ENCODE measurements at places on chromosomes 5 and 9.
A peak's percentile ranks its signal among the peaks of the same experiment; 100 is the strongest.

DNA sequence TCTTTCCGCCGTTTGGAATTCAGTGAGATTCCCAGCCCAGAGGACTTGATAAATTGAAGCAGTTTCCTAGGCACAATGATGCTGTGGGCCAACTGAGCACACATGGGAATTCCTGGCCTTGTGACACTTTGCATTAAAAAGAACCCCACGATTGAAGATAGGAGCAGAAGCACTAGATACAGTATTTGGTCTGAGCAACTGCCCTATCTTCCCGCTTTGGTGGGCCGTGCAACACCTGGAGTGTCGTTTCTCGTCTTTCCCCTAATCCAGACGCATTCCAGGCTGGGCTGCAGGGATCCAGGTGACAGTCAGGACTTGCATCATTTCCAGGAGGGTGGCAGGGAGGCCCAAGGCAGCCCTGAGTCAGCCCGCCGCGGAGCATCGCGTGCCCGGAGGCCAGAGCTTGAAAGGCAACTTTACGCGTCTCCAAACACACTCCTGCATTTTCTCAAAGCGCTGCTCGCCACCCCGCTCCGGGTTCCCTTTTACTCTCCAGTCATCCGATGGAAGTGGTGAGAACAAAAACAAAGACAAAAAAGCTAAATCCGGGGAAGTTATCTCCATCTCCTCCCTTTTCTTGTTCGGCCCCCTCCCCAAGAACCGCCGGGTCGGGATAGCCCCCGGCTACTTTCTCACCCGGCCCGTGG is 753 bp upstream of the STC2 start:
- DNase-seq: peak; percentile 4

DNA sequence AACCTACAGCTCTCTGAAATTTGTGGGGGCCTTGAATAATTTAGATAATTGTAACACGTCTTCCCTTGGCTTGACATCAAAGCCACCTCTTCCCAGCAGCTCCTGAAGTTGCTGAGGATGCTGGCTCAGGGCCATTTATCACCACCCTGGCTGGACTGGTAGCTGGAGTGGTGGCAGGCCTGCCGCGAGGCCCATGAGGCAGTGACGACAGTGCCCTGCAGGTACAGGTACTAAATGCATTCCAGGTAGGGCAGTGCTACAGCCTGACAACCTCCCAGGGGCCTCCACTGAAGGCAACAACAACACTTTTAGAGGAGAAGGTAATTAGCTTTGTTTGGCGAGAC is 270.2 kb upstream of the KLF4 start:
- peak; percentile 48 for DNase-seq

- no peak for DNase-seq
These were observed 33.7 kb downstream of the NDUFS6 start for GRCh38 chr5:1834721-1835429.

DNA sequence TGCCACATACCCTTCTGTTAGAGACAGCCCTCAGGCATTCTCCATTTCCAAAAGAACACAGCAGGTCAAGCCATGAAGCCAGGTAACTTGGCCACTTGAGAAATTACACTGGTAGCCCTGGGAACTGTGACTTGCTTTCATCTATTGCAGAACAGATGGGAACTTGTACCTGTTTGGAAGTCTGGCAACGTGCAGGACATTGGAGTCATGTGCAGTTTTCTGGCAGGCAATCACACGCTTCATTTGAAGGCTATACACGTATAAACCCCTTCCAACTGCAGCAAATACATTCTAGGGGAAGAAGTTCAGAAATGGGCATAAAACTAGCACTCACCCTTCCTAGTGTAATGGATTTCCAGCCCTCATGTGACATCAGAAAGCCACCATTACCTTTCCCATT is 54.0 kb downstream of the WDR41 start:
- no peak for DNase-seq

DNA sequence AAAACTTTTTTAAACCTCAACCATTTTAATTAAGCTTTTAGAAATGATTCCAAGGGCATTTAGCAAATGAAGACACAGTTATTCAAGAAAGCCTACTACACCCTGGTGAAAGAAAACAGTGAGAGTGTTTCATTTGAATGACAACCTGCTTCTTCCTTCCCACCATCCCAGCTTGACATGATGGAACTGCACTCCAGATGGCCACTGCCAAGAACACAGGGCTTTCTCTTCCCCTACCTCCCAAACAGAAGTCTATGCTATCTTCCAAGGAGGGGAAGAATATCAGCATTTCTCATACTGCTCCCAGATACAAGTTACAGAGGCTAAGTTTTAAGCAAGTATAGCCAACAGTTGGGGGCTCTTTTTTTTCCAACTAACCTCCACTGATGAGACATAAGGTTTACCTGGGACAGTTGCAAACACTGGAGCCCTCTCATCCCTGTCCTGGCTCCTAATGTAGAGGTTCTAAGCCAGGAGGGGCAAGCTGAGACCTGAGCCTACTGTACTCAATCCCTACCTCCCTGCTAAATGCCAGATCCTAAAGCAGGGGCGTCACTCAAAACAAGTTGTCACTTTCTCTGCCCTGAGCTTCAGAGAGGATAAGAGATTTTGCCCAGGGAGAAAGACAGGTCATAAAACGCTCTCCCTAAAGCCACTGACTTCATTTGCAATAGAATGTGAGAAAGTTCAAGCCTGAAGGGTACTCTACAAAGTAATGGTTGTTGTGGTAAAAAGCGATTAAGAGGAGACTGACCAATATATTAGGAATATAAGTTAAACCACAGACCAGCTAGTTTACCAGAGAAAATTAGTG is 88.5 kb upstream of the SLC27A6 start:
- no peak for DNase-seq

GRCh38 chr5:57185313-57185712 is 11.5 kb downstream of the GPBP1 start:
- DNase-seq: no peak

DNA sequence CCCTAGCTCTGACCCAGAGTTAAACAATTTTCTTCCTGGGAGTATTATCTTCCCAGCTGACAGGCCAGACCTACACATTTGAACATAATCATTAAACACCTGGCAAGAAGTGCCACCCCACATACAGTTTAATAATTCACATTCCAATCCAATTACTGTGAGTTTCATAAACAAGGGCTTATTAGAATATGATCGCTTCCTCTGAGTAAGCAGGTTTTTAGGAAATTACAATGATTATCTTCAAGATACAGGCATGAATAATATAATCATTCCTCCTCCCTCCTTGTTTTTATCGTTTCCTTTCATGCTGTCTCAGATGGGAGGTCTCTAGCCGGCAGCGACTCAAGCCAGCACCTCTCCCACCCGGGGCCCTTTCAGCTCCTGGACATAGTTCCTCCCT is 15.8 kb upstream of the KIF4B start:
- no peak for DNase-seq

GRCh38 chr5:148387325-148387724 is 3.6 kb downstream of the FBXO38 start:
- no peak for DNase-seq

DNA sequence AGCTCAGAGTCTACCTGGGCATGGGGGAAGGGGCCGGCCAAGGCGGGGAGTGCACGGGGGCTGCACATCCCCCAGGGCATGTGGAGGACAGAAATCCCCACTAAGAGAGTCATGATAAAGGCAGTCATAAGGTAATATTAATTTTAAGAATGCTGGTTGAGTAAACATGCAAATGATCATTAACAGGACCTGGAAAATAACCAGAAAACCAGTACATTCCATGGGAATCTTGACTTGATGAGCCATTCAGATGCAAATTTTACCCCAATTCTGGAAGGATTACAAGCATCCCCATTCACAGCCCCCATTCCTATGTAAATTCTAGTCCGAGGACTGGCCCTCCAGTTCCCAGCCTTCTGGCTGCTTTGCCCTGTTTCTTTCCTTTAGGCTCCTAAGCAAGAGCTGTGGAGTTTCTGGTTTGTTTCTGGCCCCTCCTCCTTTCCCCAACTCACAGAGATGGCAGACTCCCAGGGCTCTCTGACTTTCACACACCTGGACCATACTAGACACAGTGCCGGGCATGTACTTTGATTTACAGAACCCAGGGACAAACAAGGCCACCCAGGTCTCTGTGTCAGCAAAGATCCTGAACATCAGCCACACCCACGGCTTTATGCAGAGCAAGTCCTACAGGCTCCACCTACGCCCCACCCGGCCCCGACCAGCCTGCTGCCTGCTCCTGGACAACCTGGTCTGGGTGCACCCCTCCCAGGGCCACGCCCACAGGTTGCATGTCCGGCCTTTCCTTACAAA is 62.7 kb downstream of the SEMA4D start:
- no peak for DNase-seq

DNA sequence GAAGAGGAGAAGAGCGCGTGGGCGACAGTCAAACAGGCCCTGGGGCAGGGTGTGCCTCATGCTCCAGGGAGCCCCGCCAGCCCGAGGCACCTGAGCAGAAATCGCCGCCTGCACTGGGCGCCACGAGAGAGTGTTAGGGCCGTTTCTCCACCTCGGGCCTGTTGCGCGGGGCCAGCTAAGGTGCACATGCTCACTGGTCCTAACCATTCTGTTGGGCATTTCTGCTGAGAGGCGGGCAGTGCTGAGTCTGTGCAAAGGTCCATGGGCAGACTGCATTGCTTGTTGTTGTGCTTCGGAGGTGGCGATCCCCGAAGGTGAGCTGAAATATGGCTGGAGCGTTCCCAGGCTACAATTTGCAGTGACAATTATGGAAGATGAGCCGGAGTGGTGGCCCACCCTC is 367.8 kb upstream of the SPATA31A5 start:
- DNase-seq: no peak

DNA sequence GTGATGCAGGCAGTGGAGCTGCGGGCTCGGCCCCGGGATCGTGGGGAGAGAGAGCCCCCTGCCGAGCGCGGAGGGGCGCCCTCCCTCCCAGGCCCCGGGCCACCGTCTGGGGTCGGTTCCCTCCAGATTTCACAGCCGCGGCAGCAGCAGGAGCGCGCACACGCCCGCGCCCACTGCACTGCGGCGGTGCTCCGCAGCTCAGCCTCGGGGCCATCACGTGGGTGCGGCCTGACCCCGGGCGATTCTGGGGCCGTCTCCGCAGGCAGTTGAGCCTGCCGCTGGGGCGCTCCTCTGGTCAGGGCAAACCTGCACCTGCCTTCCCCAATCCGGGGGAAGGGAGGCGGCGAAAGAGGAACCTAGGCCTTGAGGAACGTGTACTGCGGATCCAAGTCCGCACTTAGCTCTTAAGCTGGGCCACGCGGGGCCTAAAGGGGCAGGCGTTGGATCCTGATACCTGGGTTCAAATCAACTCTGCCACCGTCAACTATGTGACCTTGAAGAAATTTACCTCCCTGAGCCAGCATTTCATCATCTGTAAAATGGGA is 9.4 kb upstream of the DELE1 start:
- no peak for DNase-seq

DNA sequence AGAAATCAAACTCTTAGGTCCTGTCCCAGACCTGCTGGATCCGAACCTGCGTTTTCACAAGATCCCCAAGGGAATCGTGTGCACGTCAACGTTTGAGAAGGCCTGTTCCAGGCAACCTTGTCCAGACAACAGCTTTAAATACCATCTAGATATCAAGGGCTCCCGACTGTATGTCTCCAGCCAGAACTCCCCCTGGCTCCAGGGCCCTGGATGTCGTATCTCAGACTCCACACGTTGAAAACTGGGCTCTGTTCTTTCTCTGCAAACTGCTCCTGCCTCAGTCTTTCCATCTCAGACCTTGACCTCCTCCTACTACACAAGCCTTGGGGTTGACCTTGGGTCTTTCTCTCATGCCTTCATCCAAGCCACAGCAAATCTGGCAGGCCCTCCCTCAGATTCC is 5.8 kb upstream of the ENG start:
- DNase-seq: no peak

DNA sequence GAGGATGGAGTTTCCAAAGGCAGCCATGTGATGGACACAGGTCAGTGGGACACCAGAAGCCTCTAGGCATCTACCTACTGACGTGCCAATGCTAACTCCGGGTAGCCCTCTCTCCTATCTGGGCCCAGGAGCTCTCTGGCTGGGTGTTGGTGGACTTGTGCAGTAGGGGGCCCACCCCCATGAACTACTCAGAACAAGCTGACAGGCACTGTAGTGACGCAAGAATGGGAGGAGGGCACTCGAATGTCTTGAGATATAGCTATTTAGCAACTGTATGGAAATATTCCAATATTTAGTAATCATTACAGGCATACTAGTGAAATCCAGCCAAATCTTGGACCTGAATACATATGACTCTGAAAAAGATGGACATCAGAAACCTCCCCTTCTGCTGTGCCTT is 5.7 kb upstream of the DOCK2 start:
- no peak for DNase-seq

GRCh38 chr5:175520321-175520720 is 42.0 kb downstream of the SFXN1 start:
- no peak for DNase-seq

DNA sequence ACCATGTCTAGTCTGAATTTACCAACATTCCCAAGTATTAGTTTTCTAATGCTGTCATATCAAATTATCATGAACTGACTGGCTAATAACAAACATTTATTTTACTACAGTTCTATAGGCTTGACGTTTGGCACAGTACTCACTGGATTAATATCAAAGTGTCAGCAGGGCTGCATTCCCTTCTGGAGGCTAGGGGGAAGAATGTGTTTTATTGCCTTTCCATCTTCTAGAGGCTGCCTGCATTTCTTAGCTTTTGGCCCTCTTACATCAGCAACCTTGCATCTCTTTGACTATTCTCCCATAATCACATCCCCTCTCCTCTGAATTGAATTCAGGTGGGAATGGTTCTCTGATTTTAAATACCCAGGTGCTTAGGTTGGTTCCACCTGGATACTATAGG is 84.7 kb downstream of the EDIL3 start:
- DNase-seq: no peak

DNA sequence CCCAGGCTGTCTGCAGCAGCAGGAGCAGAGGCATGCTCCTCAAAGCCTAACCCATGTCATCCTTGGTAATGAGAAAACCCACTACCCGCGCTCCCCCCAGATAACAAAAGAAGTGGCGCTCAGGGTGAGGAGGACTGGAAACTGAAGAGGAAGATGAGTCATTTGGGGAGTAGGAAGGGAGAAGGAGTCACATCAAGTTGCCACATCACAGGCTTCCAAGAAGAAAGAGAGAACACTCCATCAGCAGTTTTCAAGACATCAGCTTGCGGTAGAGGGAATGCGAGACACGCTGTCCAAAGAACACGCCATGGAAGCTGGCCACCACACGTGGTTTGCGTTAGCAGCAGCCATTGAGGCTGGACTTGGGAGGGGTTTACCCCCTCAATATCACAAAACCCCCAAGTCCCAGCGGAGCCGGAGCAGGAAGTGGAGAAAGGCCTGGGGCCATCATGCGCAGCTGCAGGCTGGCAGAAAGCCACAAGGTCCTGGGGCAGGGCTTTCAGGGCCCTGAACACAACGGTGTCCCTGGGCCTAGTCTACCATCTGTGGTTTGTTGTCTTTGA is 41.5 kb downstream of the SH3PXD2B start:
- no peak for DNase-seq

DNA sequence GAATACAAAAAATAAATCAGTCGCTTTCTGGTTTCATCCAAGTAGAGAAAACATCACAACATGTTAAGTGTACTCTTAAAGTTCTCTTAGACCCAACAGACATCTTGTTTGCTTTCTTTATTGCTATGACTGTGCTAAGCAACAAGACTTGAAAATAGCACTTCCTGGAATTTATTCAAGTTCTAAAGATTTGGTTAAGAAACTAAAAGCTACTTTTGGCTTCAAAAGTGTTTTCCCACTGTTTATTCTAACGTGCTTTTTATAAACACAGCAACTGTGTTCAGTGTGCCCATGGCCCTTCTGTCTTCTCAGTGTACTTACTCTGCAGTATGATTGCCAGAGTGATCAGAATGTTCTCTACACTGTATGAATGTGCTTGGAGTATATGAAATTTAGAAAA is 109.8 kb downstream of the GIN1 start:
- DNase-seq: no peak
